EL (cell line): ENCODE measurements at places on chromosomes 6 and 20.

DNA sequence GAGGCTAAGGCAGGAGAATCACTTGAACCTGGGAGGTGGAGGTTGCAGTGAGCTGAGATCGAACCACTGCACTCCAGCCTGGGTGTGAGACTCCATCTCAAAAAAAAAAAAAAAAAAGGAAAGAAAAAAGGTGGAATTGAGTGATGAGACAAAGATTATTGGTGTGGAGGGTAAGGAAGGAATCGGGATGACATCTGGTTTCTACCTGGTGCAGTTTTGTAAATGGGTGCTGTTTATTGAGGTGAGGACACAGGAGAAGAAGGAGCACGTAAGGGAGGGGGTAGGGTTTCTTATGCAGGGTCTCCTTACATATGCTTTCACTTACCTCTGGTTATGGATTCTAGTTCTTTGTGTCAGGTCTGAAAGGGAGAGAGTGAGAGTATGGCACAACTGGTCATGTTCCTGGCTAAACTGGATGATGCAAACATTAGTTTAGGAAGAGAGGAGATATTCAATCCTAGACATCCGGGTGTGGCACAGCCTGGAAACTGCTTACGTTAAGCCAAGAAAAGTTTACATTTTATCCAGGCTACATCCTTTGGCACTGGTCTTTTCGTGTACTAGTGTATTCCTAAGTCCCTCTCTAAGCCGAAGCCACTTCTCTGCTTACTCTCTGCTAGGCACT is 5.4 kb downstream of the RALY start:
- no peak for DNase-seq

DNA sequence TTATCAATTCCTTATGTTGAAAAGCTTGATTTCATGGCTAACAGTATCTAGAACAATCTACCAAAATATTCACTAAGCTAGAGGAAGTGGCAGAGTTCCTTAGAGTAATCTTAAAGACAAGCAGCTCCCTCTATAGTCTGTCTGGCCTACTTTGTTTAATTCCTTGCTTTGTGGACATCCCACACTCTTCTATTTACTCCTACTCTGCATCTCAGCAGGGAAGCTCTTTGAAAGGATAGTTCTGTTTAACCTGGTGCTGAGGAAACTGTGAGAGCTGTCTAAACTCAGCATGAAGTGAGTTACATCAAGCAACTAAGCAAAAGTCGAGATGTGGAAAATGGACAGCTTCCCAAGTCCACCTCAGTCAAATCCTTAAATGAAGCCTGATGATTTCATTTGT is 4.3 kb downstream of the REV3L start:
- DNase-seq: peak; percentile 68

DNA sequence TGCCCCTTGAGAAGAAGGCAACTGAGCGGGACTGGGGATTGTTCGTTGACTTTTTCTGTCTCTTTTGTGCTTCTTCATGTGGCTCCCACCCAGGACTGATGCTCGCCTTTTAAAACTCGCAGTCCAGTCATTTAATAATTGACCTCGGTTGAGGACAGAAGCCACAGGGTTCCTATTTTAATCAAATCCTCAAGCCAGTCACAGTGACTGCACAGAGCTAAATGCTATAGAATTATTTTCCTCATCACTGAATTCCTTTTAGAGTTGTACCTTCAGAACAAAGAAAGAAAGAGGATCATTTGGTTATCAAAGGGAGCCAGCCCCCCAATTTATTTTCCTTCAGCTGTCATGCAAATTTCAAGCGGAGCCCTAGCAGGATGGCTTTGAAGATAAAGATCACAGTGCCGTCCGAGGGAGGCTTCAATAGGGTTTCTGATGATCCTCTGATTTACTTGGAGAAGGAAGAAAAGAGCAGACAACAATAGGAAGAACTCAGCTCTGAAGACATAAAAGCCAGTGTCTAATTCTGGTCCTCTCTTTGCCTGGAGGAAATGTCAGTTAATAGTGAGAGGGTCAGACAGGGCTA is 186.6 kb downstream of the DOK5 start:
- no peak for DNase-seq

GRCh38 chr6:133460101-133460500 is 218.9 kb downstream of the EYA4 start:
- DNase-seq: no peak

GRCh38 chr20:38961530-38962043 is 557 bp upstream of the DHX35 start:
- no peak for DNase-seq

DNA sequence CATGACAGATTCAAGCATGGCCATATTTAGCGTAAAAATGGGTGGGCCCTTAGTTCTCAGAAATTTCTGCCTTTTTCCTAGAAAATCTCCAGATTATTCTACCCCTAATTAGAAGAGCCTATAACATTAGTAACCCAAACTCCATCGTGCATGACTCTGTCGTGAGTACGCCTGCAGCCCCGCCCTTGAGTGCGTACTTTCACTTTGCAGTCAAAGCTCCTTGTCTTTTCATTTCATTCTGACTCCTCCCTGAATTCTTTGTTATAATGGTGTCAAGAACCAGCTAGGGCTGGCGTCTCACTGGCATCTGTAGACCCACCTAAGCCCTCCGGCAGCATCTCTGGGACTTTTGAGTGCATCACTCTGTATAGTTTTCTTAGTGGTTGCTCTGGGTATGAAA is 61.7 kb upstream of the NOX3 start:
- no peak for DNase-seq

DNA sequence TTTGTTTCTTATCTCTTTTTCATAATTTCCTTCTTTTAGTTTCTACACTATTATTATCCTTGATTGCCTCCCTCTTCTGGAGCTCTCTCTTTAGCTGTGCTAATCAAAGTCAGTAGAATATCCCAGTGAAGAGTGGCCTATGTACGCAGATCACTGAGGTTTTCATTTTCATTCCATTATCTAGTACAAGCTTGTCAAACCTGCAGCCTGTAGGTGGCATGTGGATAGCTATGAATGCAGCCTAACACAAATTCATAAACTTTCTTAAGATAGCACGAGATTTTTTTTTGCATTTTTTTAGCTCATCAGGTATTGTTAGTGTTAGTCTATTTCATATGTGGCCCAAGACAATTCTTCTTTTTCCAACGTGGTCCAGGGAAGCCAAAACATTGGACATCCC is 825.7 kb upstream of the MAP3K7 start:
- DNase-seq: no peak

- peak; percentile 55 for DNase-seq
Observed at GRCh38 chr6:131136021-131136786, 937 bp downstream of the AKAP7 start.

DNA sequence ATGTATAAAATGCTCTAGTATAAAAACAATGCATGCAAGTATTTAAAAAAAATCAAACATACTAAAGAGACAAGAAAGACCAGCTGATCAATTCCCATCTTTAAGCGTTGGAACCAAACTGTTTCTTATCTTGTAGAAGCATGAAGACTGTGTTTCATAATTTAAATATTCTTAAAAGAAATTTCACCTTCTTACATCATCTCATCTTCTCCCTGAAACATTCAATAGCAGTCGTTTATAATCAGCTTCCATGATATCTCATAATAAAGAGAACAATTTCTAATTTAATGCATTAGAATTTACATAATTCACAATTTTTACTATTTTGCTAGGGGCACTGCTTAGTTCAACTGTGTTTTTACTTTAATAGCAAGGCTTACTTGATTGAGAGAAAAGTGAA is 468.1 kb upstream of the MARCKS start:
- no peak for DNase-seq

- no peak for DNase-seq
Observed at GRCh38 chr6:163001330-163001729, 273.6 kb downstream of the PACRG start.

- peak; percentile 80 for DNase-seq
Observed at GRCh38 chr6:2971420-2972218, at the start of gene SERPINB6. SERPINB6 (minus strand) TSS chr6:2971567; CDS start chr6:2959332, 12,235 bp downstream.

- DNase-seq: no peak
Observed at GRCh38 chr6:89047473-89047872, 33.1 kb upstream of the PNRC1 start.

GRCh38 chr20:19056909-19057308 is 155.5 kb upstream of the SLC24A3 start:
- no peak for DNase-seq

- no peak for DNase-seq
Observed at GRCh38 chr6:50820869-50821264, 2.2 kb downstream of the TFAP2B start.

GRCh38 chr6:138160329-138161087 is 1.2 kb upstream of the ARFGEF3 start:
- no peak for DNase-seq

- no peak for DNase-seq
Observed at GRCh38 chr6:156695742-156696141, 81.4 kb upstream of the ARID1B start.

GRCh38 chr6:91482498-91482897 is 895.6 kb upstream of the MAP3K7 start:
- DNase-seq: no peak

DNA sequence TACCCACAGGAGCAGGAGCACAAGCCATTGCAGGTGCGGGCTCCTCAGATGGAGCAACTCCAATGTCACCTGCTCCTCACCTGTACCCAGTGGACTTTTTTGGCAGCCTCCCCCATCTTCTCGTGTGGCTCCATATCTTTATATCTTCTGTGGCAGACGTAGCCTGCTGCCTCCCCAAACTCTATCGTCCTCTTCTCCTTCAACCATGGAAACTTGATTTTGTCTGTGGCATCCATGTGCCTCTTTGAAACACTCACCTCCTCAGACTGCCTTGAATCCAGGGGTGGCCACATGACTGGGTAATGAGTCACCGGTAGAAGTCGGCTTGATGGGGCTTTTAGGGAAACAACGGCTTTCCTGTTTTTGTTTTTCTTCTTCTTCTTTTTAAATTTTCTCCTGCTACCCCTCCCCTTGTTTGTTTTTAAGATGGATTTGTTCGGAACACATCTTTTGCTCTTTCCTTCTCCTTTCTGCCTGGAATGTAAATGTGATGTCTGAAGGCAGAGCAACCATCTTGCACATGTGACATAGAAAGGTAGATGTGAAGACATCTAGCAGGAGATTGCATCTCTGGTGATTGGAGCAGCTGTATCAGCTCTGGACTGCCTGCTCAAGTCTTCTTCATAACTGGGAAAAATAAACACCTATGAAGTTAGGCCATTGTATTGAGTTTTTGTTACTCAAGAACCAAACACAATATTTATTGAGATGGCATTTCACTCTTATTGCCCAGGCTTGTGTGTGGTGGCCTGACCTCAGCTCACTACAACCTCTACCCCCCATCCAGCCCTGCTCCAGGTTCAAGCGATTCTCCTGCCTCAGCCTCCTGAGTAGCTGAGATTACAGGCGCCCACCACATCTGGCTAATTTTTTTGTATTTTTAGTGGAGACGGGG is 69.9 kb upstream of the DDR1 start:
- DNase-seq: peak; percentile 90

GRCh38 chr6:3117912-3118352 is 579 bp upstream of the BPHL start:
- peak; percentile 9 for DNase-seq

DNA sequence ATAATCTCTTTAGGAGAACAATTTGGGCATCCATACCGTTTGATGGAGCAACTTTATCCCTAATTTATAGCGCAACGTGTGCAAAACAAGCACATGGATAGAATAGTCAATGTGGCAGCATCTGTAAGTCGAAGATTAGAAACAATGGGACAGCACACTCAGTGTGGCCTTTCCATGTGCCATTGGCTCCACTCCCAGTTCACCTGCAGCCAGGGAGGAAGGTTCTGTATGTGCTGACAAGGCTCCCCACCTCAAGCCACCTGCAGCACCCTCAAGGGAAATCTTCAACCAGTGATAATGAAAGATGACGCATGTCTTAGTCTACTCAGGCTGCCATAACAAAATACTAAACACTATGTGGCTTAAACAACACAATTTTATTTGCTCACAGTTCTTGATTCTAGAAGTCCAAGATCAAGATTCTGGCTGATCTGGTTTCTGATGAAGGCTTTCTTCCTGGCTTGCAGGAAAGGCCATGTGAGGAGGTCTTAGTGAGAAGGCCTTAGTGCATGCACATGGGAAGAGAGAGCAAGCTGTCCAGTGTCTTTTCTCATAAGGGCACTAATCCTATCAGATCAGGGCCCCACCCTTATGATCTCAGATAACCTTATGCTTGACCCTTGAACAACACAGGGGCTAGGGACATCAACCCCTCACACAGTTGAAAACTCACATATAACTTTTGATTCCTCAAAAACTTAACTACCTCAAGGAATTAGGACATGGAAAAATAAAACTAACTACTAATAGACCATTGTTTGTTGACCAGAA is 34.9 kb upstream of the SHLD1 start:
- DNase-seq: no peak

GRCh38 chr6:152418551-152418950 is 218.6 kb downstream of the SYNE1 start:
- no peak for DNase-seq

- DNase-seq: no peak
Observed at GRCh38 chr6:25966711-25967110, 4.1 kb downstream of the TRIM38 start.

- DNase-seq: peak; percentile 44
Observed at GRCh38 chr6:71533939-71534379, 245.3 kb downstream of the OGFRL1 start.

GRCh38 chr20:51249215-51249614 is 226.3 kb upstream of the KCNG1 start:
- DNase-seq: peak; percentile 7

GRCh38 chr6:132865364-132865763 is 51.0 kb downstream of the RPS12 start:
- DNase-seq: no peak

GRCh38 chr6:15893556-15894253 is 230.9 kb upstream of the DTNBP1 start:
- DNase-seq: no peak

DNA sequence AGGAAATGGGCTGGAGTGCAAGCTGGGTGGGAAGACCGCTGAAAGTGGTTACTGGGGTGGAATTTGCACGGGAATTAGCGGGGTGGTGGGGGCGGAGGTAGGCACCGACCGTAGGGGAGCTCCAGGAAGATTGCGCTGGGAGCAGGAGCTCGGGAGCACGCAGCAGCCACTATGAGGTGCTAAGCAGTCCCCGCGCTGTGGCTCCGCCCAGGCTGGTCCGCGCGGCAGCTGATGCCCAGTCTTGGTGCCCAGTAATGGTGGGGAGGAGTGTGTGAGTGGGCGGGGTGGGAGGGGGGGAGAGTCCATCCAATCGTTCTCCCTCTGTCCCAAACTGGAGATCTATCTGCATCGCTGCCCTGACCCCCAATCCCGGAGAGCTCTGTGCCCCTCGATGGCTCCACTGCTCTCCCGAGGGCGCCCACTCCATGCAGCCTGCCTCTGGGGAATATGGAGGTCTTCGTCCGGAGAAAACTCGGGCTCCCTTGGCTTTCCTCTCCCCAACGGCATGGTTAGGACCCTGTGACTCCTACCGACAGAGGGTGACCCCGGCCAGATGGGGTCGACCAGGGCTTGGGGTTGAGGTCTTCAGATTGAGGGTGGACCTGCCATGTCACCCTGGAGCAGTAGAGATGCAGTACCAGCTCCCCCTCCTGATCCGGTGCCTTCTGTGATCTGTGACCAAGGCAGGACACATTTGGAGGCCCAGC is 5.3 kb downstream of the TP53TG5 start:
- DNase-seq: no peak
